Stimulated activated CD8-positive, alpha-beta memory T cell treated with anti-CD3 and anti-CD28 coated beads, Interleukin-4, amount 100 ng/mL, for 4 hours (primary cell): ENCODE measurements at places on chromosomes 5 and 9.

GRCh38 chr5:149267241-149267973 lies 4.3 kb upstream of the AFAP1L1 start:
- DNase-seq = no peak

DNA sequence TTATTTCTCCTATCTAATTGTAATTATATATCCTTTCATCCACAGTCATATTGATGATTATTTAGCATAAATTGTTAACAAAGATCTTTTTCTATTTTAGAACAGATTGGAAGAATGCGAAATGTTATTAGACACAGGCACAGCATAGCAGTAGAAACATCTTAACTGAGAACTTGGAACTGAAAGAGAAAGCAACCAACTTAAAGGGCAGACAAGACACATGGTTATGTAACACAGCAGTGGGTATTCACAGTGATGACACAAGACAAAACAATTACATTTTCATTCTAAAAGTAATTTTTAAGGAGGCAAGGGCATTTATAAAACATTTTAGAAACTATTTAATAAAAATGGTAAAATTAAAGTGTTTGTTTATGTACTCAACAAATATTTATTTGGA lies 57.7 kb upstream of the MEF2C start:
- DNase-seq = no peak

- DNase-seq = no peak
These were observed 528.7 kb upstream of the DAP start for GRCh38 chr5:11289733-11290132.

DNA sequence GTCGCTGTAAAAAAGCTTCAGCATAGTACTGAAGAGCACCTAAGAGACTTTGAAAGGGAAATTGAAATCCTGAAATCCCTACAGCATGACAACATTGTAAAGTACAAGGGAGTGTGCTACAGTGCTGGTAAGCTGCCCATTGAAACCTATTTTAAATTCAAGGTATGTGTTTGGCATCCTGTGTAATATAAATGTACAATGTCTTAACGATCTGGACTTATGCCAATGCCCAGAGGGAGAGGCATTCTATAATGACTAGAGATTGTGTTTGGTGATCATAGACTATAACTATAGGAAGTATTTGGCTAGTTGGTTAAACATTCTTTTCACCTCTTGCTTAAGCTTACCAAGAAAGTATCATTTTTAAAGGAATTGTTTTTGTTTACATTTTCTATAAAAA lies 95.7 kb downstream of the INSL6 start:
- DNase-seq = no peak

- DNase-seq = no peak
These were observed 182.6 kb downstream of the FBXL7 start for GRCh38 chr5:15682566-15682965.

- DNase-seq = no peak
These were observed 39.1 kb downstream of the SH3RF2 start for GRCh38 chr5:145975361-145976066.

GRCh38 chr5:34503379-34504253 lies 152.5 kb upstream of the RAI14 start:
- DNase-seq = no peak
